ENCODE measurements at places on chromosomes 7 and 10.

GRCh38 chr10:119409906-119410305 lies 132.6 kb downstream of the RGS10 start:
- no peak for DNase-seq

GRCh38 chr7:141097430-141097829 lies 23.6 kb downstream of the TMEM178B start:
- DNase-seq: no peak

DNA sequence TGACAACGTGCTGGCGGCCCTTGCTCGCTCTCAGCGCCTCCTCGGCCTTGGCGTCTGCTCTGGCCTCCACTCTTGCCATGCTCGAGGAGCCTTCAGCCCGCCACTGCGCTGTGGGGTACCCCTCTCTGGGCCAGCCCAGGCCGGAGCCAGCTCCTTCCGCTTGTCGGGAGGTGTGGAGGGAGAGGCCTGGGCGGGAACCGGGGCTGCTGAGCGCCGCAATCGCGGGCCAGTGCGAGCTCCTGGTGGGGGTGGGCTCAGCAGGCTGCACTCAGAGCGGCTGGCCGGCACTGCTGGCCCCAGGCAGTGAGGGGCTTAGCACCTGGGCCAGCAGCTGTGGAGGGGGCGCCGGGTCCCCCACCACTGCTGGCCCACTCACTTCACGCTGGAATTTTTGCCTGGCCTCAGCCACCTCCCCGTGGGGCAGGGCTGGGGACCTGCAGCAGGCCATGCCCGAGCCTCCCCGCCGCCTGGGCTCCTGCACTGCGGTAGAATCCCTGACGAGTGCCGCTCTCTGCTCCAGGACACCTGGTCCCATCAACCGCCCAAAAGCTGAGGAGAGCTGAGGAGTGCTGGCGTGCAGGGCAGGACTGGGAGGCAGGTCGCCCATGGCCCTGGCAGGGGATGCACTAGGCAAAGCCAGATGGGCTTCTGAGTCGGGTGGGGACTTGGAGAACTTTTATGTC lies 372.2 kb upstream of the NRG3 start:
- no peak for DNase-seq

- DNase-seq: no peak
These were observed 309.2 kb upstream of the ZMIZ1 start for GRCh38 chr10:78759456-78760120.

DNA sequence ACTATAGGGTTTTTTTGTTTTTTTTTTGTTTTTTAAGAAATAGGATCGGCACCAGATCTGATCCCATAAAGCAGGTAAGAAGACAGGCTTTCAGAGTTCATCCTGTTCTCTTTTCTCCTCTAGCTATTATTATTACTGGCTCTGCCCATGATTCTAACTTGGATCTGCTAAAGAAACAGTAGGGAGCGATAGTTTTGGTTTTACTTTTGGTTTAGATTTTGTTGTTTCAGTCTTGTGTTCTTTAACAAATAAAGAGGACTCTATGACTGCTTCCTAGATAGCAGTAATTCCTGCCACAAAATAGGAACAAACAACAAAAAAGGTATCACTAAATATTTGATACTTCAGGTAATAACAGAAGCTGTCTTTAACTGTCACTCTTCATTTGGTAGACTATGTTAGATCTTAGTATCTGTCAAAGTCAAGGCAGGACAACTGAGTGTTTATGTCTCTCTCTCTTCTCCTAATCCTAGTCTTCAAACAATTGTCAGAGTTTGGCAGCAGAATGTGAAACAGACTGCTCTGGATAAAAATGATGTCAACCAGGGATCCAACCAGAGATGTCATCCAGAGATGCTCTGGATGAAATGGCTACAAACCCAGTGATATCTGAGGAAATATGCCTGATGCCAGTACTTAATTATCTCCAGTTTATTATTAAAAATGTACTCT lies 99.8 kb downstream of the KMT2C start:
- DNase-seq: no peak

GRCh38 chr10:969473-970150 lies 18.6 kb upstream of the GTPBP4 start:
- DNase-seq: no peak

GRCh38 chr10:63286340-63286739 lies 153.2 kb downstream of the NRBF2 start:
- DNase-seq: no peak

GRCh38 chr7:2860627-2861133 lies 16.6 kb upstream of the GNA12 start:
- no peak for DNase-seq

DNA sequence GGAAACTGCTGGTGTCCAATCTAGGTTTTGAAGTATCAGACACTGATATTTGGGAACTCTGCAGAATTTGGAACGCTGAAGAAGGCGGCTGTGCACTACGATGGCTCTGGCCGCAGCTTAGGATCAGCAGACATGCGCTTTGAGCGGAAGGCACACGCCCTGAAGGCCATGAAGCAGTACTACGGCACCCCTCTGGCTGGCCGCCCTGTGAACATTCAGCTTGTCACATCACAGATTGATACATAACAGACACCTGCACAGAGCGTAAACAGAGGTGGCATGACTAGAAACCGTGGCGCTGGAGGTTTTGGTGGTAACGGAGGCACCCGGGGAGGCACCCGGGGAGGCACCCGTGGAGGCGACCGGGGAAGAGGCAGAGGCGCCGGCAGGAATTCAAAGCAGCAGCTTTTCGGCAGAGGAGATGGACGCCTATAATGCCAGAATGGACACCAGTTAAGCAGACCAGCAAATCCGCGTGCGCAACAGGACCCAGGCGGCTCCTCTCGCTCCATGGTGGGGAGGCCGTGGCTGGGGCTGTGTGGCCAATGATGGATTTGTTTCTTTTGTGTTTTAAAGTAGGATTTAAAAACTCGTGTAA lies 22.2 kb upstream of the CCL24 start:
- DNase-seq: no peak

GRCh38 chr10:30600005-30600404 lies 29.5 kb downstream of the LYZL2 start:
- DNase-seq: no peak

DNA sequence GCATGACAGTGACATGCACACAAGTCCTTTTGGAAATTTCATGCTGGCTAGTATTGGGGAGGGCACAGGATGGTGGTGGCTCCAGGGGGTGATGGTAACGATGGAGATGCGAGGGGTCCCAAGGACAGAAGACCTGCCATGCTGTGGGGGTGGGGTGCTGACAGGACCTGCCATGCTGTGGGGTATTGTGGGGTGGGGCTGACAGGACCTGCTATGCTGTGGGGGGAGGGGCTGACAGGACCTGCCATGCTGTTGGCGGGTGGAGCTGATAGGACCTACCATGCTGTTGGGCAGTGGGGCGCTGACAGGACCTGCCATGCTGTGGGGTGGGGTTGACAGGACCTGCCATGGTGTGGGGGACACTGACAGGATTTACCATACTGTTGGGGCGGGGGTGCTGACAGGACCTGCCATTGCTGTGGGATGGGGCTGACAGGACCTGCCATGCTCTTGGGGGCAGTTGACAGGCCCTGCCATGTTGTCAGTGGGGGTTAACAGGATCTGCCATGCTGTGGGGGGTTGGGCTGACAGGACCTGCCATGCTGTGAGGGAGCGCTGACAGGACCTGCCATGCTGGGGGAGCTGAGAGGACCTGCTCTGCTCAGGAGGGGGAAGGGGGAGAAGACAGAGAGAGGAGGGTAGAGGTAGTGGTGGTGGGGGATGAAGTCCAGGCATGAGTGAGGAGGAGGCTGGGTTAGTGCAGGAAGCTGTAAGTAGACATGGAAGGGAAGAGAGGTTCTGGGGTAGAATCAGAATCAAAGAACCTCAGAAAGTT lies 36.2 kb upstream of the RET start:
- DNase-seq: no peak

- no peak for DNase-seq
These were observed 68.9 kb upstream of the NMT2 start for GRCh38 chr10:15237351-15237750.

DNA sequence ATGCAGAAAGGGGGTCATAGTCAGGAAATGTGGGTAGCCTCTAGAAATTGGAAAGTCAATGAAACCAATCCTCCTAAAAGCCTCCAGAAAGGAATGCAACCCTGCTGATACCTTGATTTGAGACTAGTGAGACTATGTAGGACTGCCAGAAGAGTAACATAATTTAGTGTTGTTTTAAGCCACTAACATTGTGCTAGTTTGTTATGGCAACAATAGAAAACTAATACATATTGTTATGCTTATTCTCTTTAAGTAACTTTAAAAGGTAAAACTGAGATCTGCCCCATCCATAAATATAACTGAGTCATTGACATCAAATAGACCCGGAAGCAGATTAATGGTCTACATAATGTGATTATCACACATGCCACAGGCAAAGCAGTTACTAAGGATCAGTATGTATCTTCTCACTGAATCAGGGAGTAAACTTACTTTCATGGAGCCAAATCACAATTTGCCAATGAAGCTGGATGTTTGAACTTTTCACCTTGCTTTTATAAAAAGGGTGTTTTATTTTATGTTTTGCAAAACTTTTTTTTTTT lies 146.4 kb upstream of the TMEM106B start:
- DNase-seq: no peak
